Activated CD4-positive, alpha-beta T cell treated with anti-CD3 and anti-CD28 coated beads, Interleukin-2, amount 50 U/mL, for 24 hours (primary cell): ENCODE measurements at places on chromosomes 2 and 18.

- DNase-seq = no peak
These were observed 108.3 kb downstream of the NFATC1 start for GRCh38 chr18:79504034-79504433.

- no peak for DNase-seq
These were observed at the start of gene RESP18 for GRCh38 chr2:219332542-219332941. TSS of gene RESP18 (minus strand) at chr2:219332744.

DNA sequence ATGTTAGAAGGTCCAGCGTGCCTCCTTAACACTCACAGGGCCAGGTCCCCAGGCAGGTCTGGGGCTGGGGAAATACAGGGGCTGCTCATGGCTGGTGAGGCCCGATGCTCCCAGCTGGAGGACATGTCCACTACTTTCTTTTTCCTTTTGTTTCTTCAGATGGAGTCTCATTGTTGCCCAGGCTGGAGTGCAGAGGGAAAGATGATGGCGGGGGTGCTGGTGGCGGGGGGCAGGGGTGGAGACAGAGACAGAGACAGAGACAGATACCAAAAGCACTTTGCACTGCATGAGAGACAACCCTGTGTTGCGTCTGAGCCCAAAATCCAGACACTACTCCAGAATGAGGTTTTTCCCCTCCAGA, 211.0 kb downstream of the SH3BP4 start:
- no peak for DNase-seq

- DNase-seq = no peak
These were observed 115.1 kb downstream of the STPG4 start for GRCh38 chr2:47039913-47040562.

DNA sequence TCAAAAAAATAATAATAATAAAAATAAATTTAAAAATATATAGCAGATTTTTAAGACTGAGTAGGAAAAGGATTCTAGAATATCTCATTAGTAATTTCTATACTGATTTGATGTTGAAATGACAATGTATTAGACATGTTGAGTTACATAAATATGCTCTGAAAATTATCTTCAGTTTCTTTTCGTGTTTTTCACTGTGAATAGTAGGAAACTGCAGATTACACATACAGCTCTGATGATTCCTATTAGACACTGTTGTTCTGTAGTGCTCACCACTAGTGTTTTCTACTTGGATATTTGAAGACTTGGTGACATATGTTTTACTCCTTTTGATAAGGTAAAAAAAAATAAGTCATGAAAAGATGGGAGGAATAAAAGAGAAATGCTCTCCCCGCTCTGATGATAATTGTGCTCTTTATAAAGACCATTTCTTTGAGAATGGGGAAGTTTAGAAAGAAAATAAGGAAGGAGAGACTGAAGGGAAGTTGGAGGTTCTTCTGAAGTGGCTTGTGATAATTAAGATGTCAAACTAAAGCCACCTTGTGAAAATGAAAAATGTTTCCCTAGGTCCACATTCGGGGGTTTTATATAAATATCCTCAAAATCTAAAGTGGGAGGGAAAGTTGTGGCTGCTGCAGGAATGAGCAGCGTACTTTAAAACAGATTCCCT, 52.9 kb downstream of the SLC9A2 start:
- no peak for DNase-seq

GRCh38 chr2:47508080-47508479, 105.1 kb downstream of the MSH2 start:
- no peak for DNase-seq

DNA sequence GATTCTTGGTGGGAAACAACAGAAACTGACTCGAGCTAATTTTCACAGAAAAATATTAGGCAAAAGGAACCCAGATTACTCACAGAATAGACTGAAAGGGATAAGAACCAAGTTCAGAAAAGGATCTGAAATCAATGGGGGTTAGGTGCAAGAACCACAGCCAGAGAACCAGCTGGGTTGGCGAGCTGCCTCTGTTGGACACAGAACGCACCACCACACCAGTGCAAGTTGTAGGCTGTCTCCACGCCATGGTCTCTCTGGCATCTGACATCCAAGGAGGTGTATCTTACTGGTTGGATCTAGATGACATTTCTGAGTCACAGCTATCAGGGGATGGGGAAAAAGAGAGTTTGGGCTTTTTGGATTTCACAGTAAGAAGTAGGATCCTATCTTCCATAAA, 18.6 kb upstream of the ONECUT2 start:
- DNase-seq = no peak

DNA sequence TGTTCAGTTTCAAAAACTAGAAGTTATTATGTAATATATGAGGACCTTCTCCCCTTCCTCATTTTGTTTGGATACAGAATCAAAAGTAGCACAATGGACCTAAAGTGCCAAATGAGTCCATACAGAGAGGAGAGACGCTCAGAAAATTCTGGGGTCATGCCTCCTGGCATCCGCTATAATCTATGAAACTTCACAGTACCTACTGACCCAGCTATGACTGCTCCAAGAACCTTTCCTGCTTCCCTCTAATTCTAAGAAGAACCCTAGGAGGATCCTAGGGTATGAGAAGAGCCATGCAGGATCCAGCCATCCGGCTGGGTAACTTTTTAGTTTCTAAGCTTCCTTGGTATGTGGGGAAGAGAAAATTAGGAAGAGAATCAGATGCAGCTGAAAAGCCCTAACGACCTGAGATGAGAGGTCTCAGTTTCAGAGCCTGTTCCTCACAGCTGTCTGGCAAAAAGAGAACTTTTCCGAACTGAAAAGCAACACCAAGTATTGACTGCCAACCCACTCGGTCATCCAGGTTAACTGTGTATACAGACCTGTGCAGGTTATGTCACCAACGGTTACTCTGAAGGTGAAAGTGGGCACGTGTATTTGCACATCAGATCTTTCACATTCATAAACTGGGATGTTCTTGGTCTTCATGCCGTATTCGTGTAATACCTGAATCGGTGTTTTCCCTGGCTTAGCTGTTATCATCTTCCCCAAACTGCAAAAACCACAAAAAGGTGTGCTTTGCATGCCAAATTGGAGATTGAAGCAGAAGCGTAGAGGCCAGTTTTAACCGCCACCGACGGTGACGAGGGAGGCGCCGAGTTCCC, 1.1 kb downstream of the PRKRA start:
- DNase-seq = no peak

DNA sequence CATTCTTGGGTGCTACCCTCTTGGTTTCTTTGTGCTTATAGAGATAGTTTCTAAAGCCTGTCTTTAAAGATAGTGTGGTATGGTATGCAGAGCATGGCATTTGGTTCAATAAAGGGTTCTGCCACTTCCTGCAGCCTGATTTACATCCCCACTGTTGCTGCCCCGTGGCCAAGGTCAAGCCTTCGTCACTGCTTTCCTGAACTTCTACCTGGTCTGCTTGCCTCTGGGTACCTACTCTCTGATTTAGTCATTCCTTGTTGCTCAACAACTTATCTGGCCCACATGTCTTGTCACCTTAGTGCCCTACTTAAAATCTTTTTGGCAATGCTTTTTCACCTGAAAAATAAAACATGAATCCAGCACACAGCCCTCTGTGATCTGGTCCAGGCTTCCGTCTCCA, 352.9 kb downstream of the LPIN1 start:
- DNase-seq = no peak

DNA sequence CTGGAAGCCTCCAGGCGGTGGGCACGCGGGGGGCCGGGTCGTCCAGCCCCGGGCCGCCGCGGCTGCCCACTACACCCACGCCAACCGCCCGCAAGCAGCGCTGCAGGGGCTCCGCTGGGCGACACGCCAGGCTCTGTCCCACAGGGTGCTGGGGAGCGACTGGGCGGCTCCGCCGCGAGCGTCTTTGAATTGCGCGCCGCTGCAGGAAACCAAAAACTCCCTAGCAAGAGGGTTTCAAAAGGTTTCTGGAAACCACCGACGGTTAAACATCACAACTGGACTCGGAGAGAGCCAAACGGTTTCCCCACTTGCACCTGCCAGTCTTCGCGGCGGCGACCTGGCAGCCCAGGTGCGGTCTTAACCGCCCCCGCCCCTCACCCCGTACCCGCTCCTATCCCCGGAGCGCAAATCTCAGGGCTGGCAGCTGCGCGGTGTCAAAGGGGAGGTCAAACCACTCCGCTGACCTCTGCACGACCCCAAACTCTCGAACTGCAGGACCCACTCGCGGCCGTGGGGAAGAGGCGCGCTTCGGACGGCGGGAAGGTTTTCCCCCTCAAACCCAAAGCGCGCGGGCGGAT, 1.0 kb downstream of the CXCR4 start:
- no peak for DNase-seq

- DNase-seq = no peak
These were observed 24.6 kb upstream of the SPOPL start for GRCh38 chr2:138476940-138477339.

DNA sequence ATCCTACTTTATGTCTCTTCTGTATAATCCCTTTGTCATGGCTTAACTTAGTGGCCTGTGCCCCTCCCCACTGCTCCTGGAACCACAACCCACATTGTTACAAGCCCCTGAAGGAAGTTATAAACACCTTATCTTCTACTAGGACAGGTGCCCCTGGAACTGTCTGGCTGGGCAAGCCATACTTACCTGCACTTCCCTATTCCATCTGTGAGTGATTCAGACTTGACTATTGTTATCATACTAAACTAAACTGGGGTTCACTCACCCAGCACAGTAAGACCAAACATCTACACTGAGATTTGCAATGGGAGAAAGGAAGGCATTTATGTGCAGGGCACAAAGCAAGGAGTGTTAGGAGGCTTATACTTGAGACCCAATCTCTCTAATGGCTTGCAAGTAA, 3.7 kb upstream of the UGT1A6 start:
- DNase-seq = no peak

DNA sequence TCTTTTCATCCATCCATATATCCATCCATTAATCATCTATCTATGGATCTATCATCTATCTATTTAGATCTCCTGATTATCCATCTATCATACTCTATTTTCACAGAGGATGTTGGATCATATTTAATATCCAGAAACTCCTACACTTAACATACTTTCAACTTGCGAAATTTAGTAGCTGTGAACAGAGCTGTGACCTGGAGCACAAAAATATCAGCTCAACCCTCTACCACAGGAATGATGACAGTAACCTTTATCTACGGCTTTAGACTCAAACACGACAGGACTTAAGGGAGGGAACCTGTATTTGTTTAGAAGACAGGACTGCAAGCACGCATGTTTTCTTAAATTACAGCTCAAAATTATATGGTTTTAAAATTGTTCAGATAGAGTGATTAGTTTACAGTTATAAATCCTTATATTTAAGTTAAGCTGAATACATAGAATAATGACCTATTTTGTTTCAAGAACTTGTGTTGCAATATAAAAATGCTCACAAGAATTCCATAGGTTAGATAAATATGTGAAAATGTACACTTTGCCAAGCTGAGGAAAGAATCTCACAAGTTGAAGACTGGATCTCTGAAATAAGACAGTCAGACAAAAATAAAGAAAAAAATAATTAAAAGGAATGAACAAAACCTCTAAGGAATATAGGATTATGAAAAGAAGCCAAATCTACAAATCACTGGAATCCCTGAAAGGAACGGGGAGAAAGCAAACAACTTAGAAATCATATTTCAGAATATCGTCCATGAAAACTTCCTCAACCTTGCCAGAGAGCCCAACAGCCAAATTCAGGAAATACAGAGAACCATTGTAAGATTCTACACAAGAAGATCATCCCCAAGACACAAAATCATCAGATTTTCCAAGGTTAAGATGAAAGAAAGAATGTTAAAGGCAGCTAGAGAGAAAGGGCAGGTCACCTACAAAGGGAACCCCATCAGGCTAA, 142.0 kb downstream of the COL6A3 start:
- no peak for DNase-seq

- DNase-seq = no peak
These were observed 20.2 kb downstream of the EPHA4 start for GRCh38 chr2:221551864-221552263.

GRCh38 chr18:61435064-61435652, 101.9 kb downstream of the CDH20 start:
- DNase-seq = no peak

- no peak for DNase-seq
These were observed 258.9 kb downstream of the CYRIA start for GRCh38 chr2:16406496-16407289.

DNA sequence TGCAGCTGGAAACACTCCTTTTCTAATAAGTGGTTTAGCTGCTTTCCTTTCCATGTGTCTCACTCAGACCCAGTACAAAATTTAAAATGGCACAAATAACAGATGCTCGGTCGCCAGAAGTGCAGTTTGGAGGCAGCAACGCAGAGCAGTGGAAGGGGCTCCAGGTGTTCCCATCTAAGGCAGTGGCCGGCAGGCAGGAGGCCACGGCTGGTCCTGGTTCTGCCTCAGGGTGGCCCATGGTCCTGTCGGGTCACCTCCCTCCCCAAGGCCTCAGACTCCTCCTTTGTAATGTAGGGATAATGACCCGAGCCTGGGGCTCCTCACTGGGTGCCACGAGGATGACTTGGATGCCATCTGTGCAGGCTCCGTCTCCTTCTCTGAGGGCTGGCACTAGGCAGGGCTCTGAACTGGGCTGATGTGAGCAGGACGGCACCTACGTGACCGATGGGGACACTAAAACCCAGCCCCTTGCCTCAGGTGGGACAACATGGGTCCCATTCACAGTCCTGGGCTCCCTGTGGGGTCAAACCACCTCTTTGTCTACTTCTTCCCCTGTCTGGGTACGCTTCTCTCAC, 80.9 kb upstream of the SLC66A3 start:
- DNase-seq = no peak

DNA sequence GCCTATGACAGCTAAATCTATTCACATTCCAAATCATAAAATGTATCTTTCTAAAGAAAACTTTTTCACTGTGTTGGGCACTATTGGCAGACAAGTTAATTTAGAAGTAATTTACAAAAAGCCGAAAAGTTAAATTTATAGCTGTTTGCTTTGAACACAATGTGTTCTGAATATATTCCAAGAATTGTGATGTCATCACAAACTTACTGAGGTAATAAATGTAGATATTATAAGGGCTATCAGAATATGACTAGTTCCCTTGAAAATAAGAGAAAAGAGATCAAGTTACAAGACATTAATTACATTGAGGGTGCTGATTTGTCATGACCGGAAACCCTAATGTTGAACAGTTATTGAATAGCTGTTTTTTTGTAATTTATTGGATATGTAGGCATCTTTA, 153.9 kb upstream of the SCN7A start:
- DNase-seq = no peak

GRCh38 chr2:118250001-118250400, 161.7 kb downstream of the INSIG2 start:
- no peak for DNase-seq

DNA sequence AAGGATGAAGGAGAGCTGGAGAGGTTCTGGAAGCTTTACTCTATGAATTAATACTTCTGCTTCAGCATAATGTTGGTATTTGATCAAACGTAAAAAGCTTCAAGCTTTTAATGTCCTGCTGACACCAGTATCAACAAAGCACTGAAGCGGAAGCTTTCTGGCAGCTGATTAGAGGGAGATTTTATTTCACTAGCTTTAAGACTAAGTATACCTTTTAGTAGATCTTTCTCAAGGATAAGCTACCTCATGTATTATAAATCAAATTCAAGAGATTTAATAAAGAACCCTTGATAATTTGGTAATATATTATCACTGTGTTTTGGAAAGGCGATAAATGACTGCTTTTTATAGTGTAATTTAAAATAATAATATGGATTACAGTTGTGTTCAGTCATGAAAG, 128.0 kb upstream of the CD302 start:
- no peak for DNase-seq
